ENCODE measurements at places on chromosomes 2 and 18.
A peak's percentile ranks its signal among the peaks of the same experiment; 100 is the strongest.

DNA sequence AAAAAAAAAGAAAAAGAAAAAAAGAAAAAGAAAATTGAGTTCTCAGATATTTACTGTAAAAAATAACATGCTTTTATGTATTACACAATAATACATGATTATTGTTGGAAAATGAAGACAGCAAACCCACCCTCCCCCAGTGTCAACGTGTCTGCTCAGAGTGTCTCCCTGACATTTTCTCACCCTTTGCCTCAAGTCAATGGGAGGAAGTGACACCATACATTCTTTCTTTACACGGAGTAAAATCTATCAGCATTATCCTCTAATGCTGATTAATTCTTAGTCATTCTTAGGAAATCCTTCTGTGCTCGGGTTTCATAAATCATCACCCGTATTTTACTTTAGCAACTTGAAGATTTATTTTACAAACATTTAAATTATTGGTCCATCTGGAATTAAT is 32.0 kb downstream of the CTAGE1 start:
- DNase-seq: peak; percentile 82

GRCh38 chr2:58539973-58540372 is 298.8 kb upstream of the FANCL start:
- peak; percentile 9 for DNase-seq

- DNase-seq: no peak
Measured at GRCh38 chr2:229713371-229714079, 830 bp downstream of the DNER start.

GRCh38 chr2:120480903-120481445 is 135.0 kb downstream of the INHBB start:
- DNase-seq: no peak

GRCh38 chr2:230737300-230737699 is 24.7 kb downstream of the CAB39 start:
- DNase-seq: no peak

DNA sequence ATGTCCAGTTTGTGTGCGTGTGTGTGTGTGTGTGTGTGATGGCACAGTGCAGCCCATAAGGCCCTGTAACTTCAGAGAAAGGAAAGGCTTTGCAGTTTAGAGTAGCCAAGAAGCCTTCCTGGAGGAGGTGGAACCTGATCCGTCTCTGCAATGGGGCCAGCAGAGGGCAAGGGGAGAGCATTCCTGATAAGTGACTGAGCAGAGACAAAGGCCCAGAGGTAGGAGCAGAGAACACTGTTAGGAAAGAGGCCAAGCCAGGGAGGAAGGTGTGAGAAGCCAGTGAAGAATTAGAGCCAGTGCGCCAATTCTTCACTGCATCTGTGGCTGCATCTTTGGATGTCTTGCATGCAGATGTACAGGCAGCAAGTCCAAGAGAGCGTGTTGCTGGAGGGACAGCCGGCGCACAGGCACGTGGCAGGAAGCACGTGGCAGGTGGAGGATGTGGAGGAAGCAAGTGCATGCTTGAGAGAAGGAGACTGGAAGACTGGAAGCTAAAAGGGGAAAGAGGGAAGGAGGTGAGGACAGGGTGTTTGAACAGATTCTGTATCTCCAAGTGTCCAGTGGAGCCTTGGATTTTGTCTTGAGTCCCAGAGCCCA is 196.3 kb downstream of the CTIF start:
- peak; percentile 57 for DNase-seq

DNA sequence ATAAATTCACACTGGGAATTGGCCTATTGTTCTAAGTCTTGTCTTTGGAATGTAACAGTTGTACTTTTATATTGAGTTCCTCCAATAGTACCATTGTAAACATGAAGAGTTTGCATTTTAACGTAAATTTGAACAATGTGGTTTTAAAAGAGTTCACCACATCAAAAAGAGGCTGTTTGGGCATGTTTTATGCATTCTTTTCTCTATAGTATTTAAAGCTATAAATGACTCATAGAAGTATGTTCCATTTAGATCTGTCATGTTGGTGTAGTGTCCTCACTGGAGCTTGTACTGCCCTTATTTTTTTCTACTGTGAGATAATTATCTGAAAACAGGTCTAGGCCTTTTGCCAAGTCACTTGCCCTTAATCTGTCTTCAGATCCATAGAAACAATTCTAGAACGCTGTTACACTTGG is 141.9 kb downstream of the RHBDD1 start:
- peak; percentile 88 for DNase-seq

DNA sequence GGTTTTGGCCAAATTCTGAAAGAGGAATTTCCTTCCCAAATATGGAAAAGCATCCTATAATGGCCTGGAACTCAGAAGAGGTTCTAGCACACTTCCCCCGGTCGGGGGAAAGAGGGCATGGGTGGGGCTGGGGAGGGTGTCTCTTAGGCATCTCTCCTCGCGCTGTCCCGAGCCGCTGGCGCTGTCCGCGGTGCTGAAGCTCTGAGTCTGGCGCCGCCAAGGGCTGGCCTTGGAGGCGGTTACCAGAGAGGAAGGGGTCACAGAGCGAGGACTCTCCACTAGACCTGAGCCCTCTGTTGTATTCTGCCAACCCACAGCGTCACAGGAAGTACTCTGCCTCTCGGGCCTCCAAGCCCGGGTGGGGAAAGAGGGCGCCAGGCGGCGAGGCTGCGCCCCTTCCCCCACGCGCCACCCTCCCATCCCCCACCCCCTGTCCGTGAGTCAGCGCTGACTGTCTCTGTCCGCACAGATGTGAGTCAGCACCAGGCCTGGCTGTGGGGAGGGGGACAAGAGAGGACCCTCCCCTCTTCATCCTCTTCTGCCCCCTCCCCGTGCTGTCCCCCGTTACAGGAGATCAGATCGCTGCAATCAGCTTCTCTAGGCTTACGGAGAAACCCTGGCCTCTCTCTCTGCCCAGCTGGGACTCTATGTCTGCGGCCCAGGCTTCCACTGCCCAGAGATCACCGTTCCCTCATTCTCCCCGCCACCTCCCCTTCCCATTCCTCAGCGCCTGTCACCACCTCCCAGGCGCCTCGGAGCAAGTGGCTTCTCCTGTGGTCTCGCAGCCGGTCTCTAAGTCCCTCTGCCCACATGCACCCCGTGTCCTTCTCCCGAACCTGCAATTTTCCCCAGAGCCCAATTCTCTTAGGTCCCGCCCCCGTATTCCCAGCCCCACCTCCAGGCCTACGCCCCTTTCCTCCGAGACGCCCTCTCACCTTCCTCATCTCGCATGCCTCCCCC is 779 bp downstream of the PTPRN start:
- DNase-seq: peak; percentile 80

DNA sequence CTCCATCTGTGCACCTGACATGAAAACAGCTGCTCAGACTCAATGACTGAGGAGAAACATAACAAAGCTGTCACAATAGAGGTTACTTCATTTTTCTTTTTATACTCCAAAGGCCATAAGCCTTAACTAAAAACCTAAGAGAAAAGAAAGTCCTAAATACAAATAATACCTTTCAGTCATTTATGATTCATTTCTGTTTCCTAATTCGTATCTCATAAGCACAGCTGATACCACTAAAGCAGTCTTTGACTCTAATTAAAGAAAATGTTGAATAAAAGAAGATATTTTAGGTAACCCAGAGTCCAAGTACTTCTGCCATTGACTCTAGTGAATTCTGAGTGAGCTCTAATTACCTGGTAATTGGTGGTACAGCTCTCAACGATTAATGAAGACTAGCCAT is 20.6 kb downstream of the NEMP2 start:
- no peak for DNase-seq

DNA sequence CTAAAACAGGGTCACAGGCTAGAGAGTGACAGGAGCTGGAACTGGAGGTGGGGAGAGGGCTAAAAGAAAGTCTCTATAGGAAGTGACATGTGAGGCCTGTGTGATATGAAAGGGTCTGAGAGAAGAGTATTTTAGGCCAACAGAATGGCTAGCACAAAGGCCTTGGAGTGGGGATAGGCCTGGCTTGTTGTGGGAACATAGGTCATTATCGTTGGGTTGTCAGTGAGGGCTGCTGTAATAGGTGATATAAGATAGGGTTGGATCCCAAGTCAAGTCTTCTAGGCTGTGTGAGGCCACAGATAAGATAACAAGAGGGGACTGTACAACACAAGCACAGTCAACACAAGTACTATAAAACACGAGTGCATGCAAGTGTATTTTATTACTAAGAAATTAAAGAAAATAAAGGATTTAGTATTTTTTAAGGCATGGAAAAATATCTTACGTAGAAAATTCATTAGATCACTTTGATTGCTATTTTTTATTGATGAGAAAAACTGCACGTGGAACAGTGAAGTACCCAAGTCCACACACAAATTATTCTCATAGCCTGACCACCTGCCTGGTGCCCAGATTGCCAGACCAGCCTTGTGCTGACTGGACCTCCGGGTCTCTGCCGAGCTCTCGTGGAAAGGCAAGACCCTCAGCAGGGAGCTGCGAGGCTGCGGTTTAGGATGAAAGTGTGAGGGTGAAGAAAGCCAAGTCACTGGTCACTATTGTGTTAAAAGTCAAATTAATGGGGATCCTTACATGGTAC is 14.1 kb downstream of the LTBP1 start:
- no peak for DNase-seq
